ENCODE measurements at places on chromosomes 6 and 20.
A peak's percentile ranks its signal among the peaks of the same experiment; 100 is the strongest.

- DNase-seq = no peak
These were observed 242.0 kb downstream of the ESR1 start for GRCh38 chr6:152049502-152049901.

DNA sequence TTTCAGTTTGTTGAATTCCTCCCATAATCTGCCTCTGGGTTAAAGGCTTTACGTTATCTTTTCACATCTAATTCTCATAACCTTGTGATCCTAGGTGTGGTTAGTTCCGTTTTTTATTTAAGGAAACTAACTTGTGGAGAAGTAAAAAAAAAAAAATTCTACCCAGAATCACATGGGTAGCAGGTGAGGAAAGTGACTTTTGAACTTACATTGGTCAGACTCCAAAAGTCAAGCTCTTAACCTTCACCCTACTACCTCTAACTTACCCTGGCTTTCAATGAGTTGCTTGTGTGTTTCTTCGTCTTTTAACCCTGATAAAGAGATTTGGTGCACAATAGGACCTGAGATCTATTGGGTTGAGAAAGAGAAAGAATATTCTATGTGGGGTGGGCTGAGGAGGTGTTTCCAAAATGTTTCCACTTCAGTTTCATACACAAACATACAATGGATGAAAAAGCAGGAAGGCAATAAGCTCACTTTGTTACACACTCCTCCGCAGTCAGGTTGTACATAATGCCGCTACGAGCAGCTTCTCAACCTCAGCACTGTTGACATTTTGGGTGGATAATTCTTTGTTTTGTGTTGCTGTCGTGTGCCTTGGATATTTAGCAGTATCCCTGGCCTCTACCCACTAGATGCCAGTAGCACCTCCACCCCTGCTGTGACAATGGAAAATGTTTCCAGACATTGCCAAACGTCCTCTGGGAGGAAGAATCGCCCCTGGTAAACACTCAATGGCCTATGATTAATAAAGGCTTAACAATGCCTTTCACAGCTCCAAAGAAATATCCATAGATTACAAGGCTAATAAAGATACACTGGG, 193.0 kb upstream of the ZNF217 start:
- no peak for DNase-seq

- DNase-seq = peak; percentile 64
These were observed 33.7 kb downstream of the SRSF3 start for GRCh38 chr6:36627801-36628246.

DNA sequence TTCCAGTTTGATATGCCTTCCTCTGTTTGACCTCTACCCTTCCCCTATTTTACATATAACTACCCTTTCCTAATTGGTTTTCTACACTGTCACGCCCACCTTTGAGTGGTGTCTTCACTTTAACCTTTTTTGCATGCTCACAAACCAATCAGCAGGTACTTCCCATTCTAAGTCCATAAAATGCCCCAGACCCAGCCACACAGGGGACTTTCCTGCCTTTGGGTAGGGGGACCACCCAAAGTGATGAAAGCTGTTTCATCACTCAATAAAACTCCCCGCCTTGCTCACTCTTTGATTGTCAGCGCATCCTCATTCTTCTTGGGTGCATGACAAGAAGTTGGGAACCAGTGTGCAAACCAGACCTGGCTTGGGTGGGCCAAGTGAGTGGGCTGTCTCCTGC, 20.5 kb upstream of the SNRPC start:
- DNase-seq = no peak

GRCh38 chr6:3136292-3137011, 17.9 kb downstream of the BPHL start:
- no peak for DNase-seq

DNA sequence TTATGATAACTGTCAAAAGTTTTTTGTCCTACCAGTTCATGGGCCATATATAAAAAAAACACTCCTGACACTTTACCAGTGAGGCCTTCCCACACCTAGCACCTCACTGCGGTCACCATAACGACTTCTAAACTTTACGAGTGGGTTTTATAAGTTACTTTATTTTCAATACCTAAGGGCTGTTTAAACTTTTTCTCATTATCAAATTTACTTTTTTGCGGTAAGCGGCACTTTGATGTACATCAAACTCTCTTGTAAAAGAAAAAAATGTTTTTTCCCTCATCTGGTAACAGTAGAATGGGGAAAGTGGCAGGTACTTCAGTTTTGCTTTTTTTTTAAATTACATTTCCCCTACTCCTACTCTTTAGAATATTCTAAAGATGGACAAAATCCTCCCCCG, 36.2 kb downstream of the FYN start:
- no peak for DNase-seq

DNA sequence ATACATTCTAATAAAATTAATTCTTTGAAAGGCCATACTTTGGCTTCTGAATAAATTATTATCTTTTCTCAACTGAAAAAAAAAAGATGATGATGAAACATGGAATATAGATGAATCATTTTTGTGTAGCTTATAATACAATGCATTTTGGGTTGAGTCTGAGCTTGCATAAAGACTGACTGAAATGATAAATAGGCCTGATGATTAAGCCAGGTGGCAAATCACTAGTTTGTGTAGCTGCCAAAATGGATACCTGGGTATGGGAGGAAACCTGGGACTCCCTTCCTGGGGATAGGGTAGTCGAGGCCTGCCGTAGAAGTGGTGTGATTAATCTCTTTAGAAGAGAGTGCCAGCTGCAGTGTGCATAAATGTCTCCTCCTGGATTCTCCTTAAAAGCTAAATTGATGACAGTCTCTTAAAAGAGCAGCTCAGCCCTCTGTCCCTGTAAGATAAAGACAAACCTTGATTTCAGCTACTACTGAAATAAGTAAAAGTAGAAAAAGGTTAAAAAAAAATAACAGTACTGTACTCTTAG, 275.1 kb downstream of the GRIK2 start:
- DNase-seq = no peak

DNA sequence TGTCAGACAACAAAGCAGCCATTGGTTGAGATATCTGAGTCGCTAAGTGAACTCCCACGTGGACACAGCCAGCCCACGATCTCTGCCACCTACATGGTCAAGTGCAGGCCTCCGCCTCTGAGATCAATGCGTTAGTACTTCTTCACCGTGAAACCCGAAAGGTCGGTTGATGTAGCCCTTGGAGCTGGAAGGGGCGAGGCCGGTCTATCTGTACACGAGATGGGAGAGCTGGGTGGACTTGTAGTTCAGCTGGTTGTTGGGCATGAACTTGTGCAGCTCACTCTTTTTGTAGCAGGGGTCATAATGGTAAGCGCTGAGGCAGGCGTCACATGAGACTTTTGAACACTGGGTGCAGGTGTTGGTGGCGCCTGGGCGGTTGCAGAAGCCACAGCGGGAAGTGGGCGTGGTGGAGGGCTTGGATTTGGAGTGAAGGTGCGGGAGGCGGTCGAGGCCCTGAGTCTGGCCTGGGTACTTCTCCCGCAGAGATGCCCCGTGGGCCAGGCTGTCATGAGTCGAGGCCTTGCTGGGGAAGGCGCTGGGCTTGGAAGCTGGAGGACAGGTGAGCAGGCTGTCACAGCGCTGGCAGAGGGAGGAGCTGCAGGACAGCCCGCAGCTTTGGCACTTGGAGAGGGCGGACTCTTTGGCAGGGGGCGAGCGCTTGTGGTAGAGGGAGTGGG, 9.8 kb downstream of the SPATA2 start:
- no peak for DNase-seq

DNA sequence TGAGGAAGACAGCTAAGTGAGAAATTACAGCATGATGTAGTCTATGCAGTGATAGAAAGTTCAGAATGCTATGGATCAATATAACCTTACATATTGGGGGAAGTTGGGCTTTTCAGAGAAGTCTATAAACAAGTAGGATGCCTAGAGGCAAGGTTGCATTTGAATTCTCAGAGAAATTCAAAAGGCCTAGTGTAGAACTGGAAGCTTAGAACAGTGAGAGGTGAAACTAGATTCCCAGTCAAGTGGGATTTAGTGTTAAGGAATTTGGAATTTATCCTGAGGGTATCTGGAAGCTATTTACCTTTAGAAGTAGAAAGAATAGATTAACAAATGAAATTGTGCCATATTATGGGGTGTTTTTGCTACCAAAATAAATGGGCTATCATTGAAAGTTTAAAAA, 4.3 kb downstream of the CENPW start:
- DNase-seq = no peak

DNA sequence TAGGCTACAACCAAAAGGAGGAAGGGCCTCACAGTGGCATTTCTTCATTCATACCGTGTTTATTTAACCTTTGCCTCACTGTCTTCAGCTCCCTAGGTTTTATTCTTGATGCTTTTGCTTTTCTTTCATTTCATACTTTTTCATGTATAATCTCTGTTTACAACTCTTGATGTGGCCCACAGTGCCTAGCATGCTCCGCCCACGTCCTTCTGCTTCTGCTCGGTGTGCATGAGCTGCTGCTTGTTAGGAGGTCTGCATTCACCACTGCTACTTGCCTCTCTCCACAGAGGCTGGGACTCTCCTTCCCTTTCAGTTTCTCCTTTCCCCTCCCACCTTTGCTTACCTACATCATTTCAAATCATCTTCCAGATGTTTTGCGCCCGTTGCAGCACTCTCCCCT, 147.6 kb downstream of the EYA4 start:
- no peak for DNase-seq

- DNase-seq = no peak
These were observed 785 bp upstream of the THBD start for GRCh38 chr20:23050076-23050838.

Data from epithelial cell of proximal tubule (primary cell).